CD4-positive, alpha-beta T cell treated with Interleukin-4 for 1 hour (primary cell): ENCODE measurements at places on chromosomes 5 and 9.

DNA sequence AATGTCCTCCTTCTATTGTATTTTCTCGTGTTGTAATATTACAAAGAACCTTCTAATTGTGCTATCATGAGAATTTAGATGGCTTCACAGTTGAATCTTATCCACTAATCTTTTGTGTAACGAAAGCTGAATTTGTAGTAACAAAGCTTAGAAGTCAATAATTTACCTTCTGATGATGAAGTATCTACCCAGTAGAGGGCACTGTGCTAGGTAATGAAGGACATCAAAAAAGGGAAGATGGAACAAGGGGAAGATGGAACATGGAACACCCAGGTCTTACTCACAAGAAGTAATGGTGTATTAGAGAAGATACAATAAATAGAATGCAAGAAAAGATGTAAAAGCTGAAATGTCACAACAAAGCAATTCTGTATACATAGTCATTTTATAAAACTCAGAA is 131.0 kb upstream of the CCNG1 start:
- DNase-seq = no peak

GRCh38 chr5:610744-611730 is 1.1 kb upstream of the CEP72 start:
- no peak for DNase-seq

DNA sequence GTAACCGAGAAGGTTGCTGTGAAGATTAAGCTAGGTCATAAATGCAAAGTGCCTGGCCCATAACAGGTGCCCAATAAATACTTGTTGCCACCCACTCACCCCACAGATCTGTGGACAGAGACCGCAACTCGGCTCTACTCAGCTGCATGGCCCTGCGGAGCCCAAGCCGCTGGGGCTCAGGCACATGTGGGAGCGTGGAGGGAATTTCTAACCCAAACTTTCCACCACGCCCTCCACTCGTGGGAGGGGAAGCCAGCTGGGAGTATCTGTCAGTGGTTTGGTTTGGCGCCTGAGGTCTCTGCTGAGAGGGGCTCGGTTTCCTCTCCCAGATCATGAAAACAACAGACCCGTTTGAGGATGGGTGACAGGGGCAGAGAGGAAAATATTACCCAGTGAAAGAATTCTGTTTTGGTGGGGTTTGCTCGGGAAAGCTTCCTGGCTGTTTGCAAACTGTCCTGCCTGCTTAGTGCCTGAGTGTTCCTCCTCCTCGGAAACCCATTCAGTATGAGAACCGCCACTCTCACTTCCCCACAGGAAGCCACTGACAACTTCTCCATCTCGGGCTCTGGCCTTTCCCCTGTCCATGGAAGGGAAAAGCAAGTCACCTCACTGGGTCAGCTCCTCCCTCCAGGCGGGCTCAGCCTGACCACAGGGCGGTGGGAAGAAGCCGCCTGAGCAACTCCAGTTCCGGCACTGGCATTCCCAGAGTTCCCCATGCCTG is 60.1 kb downstream of the RGS3 start:
- DNase-seq = peak; percentile 57

GRCh38 chr9:93509084-93509483 is 55.7 kb upstream of the FAM120AOS start:
- no peak for DNase-seq

GRCh38 chr5:112492291-112492690 is 73.2 kb upstream of the EPB41L4A start:
- DNase-seq = peak; percentile 38

GRCh38 chr5:169656125-169656901 is 19.2 kb downstream of the DOCK2 start:
- DNase-seq = peak; percentile 24

DNA sequence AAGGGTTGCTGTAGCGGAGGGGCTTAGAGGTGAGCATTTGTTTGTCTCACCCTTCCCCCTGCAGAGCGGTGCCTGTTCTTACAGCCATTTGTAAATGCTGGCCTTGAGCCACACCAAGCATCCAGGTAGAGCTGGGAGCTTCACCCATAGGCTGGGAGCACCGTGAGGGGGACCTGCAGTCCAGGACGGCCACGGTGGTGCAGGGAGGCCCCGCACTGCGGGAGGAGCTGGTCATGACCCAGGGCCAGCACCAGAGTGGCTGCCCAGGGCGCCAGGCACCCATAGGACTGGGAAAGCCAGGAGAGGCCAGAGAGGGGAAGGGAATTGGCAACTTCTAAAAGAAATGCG is 197.3 kb upstream of the ADAMTS16 start:
- no peak for DNase-seq

GRCh38 chr9:70352802-70353201 is 61.7 kb downstream of the KLF9 start:
- peak; percentile 45 for DNase-seq

DNA sequence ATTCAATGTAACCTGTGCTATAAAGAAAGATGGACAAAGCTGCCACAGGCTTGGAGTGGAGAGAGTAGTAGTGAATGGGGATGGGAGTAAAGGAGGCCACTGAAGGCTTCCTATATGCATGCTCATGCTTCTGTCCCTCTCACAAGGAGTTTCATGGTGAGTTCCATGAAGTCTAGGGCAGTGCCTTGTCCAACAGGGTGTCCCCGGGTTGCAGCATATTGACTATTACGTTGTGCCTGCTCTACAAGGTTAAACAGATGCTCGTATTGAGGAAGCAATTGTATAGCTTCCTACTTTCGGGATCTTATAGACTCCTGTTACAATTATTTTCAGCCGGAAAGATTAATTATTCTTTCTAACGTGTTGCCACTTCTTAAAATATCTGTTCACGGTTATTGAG is 129.1 kb upstream of the PIK3R1 start:
- no peak for DNase-seq

DNA sequence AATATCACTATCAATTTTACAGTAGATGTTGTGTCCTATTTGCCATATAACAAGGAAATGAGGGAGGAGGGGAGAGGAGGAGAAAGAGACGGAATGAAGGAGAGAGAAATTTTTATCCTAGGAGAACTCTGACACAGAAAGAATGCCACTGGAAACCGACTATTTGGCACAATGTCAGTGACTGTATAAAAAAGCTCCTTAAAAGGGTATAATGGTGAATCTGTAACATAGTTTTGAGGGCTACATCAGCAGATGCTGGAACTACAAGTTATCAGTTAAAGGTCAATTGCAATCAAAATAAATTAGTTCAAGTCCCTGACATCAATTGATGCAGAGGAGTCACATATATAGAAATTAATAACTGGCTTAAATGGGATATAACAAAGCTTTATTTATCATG is 5.7 kb downstream of the EDIL3 start:
- DNase-seq = no peak

- peak; percentile 69 for DNase-seq
Observed at GRCh38 chr9:36092509-36093215, 43.9 kb upstream of the GLIPR2 start.

DNA sequence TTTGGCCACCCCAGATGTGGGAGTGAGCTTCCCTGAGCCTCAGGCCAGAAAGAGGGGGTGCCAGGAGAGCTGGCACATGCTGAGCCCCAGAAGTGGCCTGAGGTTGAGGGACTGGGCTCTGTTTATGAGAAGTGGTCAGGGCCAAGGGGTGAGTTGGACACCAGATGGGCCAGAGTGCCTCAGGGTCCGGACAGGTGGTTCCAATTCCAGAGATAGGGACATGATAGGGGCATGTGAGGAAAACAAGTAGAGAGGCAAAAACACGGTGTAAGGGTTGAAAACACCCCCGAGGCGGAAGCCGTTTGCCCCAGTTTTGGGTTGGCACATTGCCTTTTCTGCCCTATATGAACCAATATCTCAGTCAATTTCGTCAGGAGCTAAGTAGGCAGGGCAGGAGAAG is 125.6 kb upstream of the NFIB start:
- DNase-seq = no peak

DNA sequence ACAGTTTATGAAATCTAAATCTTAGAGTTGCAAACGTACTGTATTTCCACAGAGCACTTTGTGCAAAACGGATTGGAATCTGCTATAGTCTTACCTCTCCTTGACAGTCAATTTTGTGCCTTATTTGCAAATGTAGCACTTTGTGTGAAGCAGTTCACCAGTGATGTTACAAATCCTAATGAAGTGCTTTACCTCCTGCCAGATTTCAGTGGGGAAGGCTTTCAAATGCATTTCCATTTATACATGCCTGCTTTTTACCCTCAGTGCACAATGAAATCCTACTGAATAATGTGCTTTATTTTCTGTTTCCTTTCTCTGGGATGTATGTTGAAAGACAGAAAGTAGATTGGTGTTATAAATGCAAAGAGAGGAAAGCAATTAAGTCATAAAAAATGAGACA is 2141.6 kb upstream of the C9orf72 start:
- no peak for DNase-seq

GRCh38 chr9:131854896-131855613 is 115.2 kb upstream of the RAPGEF1 start:
- DNase-seq = no peak

GRCh38 chr5:132591145-132591544 is 34.4 kb downstream of the RAD50 start:
- DNase-seq = no peak

DNA sequence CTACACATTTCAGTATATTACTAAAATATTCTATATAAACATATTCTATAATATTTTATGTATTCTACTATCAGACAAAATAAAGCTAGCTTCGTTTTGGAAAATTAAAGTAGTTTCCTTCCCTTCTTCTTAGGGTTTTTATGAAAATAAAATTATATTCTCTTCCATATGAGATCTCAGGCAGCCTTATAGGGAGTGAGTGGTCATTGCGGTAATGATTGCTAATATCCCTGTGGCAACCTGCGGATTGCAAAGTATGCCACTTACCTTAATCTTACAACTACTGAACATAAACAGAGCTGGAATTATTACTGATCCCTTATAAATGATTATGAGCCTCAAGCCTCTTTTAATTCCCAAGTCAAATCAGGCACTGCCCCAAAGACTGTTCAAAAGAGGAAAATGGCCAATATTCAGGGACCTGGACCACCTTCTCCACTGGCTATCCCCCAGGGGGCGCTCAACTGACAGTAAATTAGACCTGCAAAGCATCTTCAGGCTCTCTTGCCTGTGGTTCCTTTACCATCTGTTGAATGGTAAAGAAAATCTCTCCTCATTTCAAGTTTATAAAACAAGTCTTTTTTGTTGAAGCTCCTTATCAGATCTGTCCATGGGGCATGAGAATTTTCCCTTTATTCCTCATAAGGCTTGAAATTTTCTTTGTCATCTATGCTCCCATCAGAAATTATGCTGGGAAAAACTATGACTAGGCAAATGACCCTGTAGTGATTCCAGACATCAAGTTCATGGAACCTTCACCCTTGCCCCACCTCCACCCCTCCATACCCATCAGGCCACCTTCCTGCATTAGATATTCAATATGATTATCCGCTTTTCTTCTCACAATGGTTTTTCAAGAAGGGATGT is 163.9 kb downstream of the CEMIP2 start:
- DNase-seq = peak; percentile 80

- no peak for DNase-seq
Observed at GRCh38 chr9:99677281-99677680, 144.4 kb upstream of the NR4A3 start.

DNA sequence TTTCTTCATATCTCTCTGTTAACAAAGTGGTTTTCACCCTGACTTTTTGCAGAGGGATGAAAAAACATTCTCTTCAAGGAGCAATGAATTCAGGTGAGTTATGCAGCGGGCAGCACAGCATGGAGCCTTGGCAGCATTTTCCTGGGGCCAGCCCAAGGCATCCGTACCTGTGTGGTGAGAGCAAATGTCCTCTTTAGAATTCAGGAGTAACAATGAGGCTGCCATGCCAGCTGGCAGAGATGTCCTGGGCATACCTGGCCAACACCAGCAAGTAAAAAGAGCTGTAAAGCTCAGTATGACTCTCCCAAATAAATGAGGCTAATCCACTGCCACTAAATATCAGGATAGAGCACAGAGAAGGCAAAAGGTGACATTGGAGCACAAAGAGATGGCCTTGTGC is 277.6 kb upstream of the TRPC7 start:
- DNase-seq = no peak

- DNase-seq = peak; percentile 77
Observed at GRCh38 chr9:131690941-131691573, 48.8 kb downstream of the RAPGEF1 start.

DNA sequence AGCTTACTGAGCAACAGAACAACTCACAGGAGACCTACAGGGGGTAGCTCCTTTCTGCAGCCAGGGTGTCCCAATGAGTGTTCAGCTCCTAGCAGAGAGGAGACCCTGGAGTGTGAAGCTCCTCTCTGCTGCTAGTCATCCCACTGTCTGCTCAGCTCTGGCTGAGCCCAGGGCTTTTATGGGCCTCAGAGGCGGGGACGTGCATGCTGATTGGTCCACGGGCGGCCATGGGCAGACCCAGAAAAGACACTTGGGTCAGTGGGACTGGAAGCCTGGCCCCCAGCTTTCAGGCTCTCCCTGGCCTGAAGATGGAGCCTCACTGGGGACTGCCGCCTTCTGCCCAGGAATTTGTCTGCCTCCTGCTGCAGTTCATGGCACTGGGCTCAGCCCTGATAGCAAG is 40.6 kb downstream of the TSPAN17 start:
- DNase-seq = no peak

DNA sequence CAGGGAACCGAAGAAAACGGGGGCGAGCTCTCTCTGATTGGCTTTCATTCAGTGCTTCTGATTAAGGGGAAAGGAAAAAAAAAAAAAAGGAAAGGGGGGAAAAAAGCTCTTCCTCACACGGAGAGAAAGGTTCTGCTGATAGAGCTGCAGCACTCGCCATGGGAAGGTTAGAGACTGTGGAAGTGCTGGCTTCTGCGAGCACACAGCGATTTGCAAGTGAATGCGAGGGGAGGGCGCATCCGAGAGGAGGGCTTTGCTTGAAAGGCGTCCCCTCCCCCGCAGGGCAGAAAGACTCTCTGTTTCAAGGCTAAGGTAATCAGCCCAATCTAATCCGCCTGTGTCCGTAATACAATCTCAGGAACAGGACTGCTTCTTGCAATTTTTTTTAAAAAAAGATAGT is at the start of gene CDH10:
Gene CDH10 (minus strand): TSS at position 218 of the 400 bp plus-strand sequence. CDS start 51,488 bp downstream, outside the sequence.
- DNase-seq = no peak

DNA sequence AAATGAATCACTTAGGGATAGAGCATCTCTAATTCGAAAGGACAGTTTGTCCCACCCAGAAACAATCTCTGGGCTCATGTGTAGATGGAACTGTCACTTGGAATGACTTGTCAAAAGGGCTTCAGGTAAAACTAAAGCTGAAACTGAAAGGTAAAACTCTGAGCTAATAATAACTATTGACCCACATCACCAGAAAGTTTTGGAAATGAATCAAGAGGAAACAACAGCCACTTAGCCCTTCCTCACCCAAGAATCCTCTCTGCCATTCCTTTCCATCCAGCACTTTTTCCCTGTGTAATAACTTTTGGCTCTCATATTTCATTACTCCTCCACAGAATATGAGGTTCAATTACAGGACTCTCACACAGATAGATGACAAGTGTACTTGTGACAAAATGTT is 14.0 kb upstream of the GLRX start:
- DNase-seq = no peak

GRCh38 chr5:19853616-19854240 is 134.3 kb downstream of the CDH18 start:
- DNase-seq = no peak

DNA sequence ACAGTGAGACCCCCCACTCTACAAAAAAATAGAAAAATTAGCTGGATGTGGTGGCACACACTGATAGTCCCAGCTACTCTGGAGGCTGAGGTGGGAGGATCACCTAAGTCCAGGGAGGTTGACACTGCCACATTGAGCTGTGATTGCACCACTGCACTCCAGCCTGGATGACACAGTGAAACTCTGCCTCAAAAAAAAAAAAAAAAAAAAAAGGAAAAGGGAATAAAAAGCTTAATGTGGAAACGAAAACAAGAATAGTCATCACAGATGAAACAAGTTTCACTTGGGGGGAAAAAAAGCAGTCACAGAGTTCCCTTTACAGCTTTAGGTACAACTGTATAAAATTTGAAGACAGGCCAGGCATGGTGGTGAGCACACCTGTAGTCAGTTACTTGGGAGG is 84.2 kb downstream of the FNBP1 start:
- DNase-seq = no peak
